Smooth muscle cell of the pulmonary artery (primary cell): ENCODE measurements at places on chromosomes 7 and 10. TPM values are rescaled to one million over a fixed set of nuclear protein-coding genes. Genes with fewer than 3 reads are reported as not detected.

Gene C1QL3
- 0.07 TPM in 1 of 2 replicates, not detected in the other for total RNA-seq

Gene FXYD4
- not detected in 2 replicates for total RNA-seq

Gene ZNF804B
- not detected in 2 replicates for total RNA-seq

Gene NUTM2A
- 0.46 and 0.56 TPM in 2 replicates for total RNA-seq

Gene ARHGEF5
- 2.0 and 2.4 TPM in 2 replicates for total RNA-seq

Gene NEUROG3
- total RNA-seq = not detected in 2 replicates

Gene ARPC1A
- 198 and 257 TPM in 2 replicates for total RNA-seq

Gene TFPI2
- total RNA-seq = 59.6 and 154 TPM in 2 replicates

Gene CPA1
- 0.39 and 0.40 TPM in 2 replicates for total RNA-seq

Gene KCNMA1
- 71.3 and 116 TPM in 2 replicates for total RNA-seq

Gene FLNC
- 324 and 363 TPM in 2 replicates for total RNA-seq

Gene PPP1R9A
- total RNA-seq = 0.07 and 0.78 TPM in 2 replicates

Gene TNKS2
- 65.9 and 69.8 TPM in 2 replicates for total RNA-seq

Gene NODAL
- total RNA-seq = not detected in 2 replicates

Gene SLC16A12
- 0.10 and 0.33 TPM in 2 replicates for total RNA-seq
